ENCODE measurements at places on chromosomes 7 and 10.
A peak's percentile ranks its signal among the peaks of the same experiment; 100 is the strongest.

DNA sequence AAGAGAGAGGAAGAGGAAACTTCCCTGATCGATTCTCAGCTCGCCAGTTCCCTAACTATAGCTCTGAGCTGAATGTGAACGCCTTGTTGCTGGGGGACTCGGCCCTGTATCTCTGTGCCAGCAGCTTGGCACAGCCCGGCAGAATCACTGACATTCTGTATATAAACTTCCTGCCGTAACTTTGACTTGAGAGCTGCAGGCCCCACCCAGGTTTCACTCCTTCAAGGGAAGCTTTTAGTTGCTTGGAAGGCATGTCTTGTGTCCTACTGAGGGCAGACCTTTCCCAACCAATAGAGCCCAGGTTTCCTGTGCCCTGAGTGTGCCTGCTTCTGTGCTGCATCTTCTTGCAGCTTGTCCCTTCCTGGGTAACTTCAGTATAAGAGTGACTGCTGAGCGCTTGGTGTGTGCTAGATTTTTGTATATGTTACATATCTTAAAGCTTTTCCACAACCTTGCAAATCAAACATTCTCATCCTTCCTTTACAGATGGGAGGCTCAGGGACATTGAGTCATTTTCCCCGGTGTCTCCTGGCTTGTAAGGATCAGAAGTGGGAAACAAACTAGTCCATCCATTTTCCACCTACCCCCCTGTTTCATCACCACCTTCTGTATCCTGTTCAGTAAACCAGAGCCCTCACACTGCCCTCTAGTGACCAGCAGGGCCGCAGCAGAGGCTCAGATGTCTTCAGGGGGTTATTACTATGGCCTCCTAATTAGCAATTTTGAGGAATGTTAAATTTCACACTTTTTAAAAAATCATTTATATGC, 225.2 kb upstream of the PRSS58 start:
- H3K4me3 ChIP-seq, result no peak overlapping the region
- H3K4me1 ChIP-seq, result peaks cover 32% of the 10 kb centered on the region
- H3K27me3 ChIP-seq, result no peaks in the 10 kb centered on the region
- peak; percentile 80 for DNase-seq
- peak overlapping the region; percentile 63 for H3K27ac ChIP-seq

DNA sequence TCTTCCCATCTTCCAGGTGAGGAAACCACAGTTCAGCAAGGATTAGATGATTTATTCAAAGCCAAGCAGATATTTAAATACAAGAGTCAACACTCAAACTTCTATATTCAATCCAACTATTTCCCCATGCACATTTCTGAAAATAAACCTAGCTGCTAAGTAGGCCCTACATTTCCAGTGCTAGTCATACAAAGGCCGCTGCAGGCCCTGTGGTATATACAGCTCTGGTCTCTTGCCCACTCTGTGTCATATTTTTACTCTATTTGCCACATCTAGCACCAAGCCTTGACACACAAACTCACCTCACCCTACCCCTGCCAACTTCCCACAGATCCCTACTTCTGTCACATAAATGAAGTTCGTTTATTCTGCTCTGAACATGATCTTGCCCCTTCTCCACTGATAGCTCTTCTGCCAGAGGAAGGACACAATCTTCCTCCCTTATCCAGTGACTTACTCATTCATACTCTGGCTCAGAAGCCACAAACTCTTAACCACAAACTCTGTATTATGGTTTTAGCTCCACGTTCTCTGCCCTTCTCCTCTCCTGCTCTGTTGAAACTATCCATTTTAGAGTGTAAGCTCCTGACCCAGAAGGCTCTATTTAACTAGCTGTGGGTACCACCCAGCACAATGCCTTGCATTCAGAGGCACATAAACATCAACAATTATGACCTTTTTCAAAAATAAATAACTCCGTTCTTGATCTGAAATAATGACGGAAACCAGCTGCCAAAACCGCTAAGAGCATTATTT, 180.7 kb downstream of the CPEB3 start:
- DNase-seq, result no peak
- no peaks in the 10 kb centered on the region for H3K27me3 ChIP-seq
- no peak overlapping the region for H3K27ac ChIP-seq
- peaks cover 27% of the 10 kb centered on the region for H3K36me3 ChIP-seq
- no peaks in the 10 kb centered on the region for H3K4me1 ChIP-seq
- H3K4me3 ChIP-seq, result no peak overlapping the region

DNA sequence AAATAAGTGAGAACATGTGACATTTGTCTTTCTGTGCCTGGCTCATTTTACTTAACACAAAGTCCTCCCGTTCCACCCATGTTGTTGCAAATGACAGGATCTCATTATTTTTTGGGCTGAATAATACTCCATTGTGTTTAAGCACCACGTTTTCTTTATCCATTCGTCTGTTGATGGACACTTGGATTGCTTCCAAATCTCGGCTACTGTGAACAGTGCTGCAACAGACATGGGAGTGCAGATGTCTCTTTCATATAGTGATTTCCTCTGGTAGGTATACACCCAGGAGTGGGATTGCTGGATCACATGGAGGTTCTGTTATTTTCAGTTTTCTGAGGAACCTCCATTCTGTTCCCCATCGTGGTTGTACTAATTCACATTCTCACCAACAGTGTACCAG, 264.4 kb upstream of the GALNT17 start:
- DNase-seq, result no peak
- no peak overlapping the region for H3K27ac ChIP-seq
- H3K4me1 ChIP-seq, result no peaks in the 10 kb centered on the region
- no peaks in the 10 kb centered on the region for H3K36me3 ChIP-seq
- no peak overlapping the region for H3K4me3 ChIP-seq
- no peaks in the 10 kb centered on the region for H3K27me3 ChIP-seq

GRCh38 chr10:5534880-5535856, 10.4 kb downstream of the CALML3 start:
- no peaks in the 10 kb centered on the region for H3K36me3 ChIP-seq
- peak overlapping the region; percentile 29 for H3K27ac ChIP-seq
- no peak overlapping the region for H3K4me3 ChIP-seq
- H3K27me3 ChIP-seq, result no peaks in the 10 kb centered on the region
- peak; percentile 13 for DNase-seq
- H3K4me1 ChIP-seq, result no peaks in the 10 kb centered on the region

- H3K4me3 ChIP-seq, result no peak overlapping the region
- peaks cover 5% of the 10 kb centered on the region for H3K4me1 ChIP-seq
- H3K36me3 ChIP-seq, result no peaks in the 10 kb centered on the region
- no peaks in the 10 kb centered on the region for H3K27me3 ChIP-seq
Observed at GRCh38 chr7:916291-916941, 38.1 kb downstream of the ADAP1 start.

DNA sequence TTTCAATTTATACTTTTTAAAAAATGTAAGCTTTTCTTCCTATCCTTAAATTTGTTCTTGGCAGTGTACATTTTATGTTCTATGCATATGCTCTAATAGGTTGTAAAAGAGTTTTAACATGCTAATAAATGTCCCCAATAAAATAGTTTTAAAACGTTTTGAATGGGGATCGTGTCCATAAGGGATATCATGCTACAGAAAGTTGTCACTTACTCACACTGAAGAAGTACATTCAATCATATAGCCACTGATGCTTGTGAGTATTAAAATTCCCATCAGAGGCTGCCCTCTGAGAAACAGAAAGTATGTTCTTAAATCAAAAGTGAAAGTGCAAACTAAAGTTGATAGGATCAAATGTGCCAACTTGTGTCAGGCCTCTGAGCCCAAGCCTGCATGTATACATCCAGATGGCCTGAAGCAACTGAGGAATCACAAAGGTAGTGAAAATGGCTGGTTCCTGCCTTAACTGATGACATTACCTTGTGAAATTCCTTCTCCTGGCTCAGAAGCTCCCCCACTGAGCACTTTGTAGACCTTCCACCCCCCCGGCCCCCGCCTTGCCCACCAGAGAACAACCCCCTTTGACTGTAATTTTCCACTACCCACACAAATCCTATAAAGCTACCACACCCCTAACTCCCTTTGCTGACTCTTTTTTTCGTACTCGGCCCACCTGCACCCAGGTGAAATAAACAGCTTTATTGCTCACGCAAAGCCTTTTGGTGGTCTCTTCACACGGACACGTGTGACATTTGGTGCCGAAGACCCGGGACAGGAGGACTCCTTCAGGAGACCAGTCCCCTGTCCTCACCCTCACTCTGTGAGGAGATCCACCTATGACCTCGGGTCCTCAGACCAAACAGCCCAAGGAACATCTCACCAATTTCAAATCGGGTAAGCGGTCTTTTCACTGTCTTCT, 877 bp upstream of the NOD1 start:
- H3K36me3 ChIP-seq, result no peaks in the 10 kb centered on the region
- H3K4me1 ChIP-seq, result peaks cover 21% of the 10 kb centered on the region
- H3K27ac ChIP-seq, result peak overlapping the region; percentile 92
- H3K4me3 ChIP-seq, result peak overlapping the region; percentile 75

DNA sequence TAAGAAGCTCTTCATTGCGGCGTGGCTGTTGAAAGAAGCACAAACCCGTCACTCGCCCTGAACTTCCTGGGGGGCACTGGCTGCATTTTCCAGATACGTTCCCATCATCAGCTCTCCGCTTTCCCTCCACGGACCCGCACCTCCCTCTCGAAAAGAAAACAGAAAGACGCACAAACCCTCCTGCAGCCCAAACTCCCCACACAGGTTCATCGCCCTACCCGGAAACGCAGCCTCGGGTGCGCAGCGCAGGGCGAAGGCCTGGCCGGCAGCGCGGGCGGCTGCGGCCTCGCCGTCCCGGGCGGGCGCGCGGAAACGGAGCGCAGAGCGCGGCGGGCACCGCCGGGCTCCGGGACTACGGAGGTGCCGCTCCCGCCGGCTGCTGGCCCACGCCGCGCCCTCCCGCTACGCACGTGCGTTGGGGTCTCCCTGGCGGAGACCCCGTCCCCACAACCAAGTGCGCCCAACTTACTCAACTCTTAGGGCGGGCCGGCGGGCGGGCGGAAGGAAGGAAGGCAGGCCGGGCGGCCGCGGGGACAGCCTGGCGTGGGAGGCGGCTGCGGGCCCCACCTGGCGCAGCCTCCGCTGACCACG, 822 bp downstream of the ZNF800 start:
- DNase-seq, result peak; percentile 92
- peaks cover 39% of the 10 kb centered on the region for H3K36me3 ChIP-seq
- peaks cover 62% of the 10 kb centered on the region for H3K4me1 ChIP-seq
- peak overlapping the region; percentile 62 for H3K4me3 ChIP-seq
- peak overlapping the region; percentile 95 for H3K27ac ChIP-seq

GRCh38 chr10:118026936-118027335, 19.8 kb downstream of the RAB11FIP2 start:
- H3K36me3 ChIP-seq, result no peaks in the 10 kb centered on the region
- no peak for DNase-seq
- no peak overlapping the region for H3K4me3 ChIP-seq
- H3K27me3 ChIP-seq, result no peaks in the 10 kb centered on the region
- no peaks in the 10 kb centered on the region for H3K4me1 ChIP-seq

- no peaks in the 10 kb centered on the region for H3K27me3 ChIP-seq
- no peak overlapping the region for H3K27ac ChIP-seq
- no peaks in the 10 kb centered on the region for H3K36me3 ChIP-seq
- peaks cover 26% of the 10 kb centered on the region for H3K4me1 ChIP-seq
- H3K4me3 ChIP-seq, result peak overlapping the region; percentile 68
Observed at GRCh38 chr10:70381471-70382421, 679 bp downstream of the LRRC20 start.

- no peaks in the 10 kb centered on the region for H3K4me1 ChIP-seq
- no peak overlapping the region for H3K4me3 ChIP-seq
- H3K27ac ChIP-seq, result no peak overlapping the region
- no peaks in the 10 kb centered on the region for H3K27me3 ChIP-seq
Observed at GRCh38 chr10:106395041-106395749, 769.3 kb downstream of the SORCS1 start.

DNA sequence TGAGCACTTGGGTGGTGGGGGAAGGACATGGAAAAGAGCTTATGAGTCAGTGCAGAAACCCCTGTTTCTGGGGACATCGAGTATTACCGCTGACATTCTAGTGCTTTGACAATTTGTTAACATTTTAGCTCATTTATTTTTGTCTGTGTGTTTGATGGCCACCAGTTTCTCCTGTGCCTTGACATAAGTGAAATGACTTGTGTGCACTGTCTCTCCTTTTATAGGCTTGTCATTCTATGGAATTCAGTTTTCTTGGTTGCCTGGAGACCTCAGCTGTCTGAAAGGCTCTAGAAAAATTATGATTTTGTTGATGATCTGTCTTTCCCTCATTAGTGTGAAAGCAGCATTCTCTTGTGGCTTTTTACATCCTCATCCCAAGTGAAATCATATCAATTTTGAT, 190.0 kb upstream of the SMIM30 start:
- no peaks in the 10 kb centered on the region for H3K36me3 ChIP-seq
- no peak overlapping the region for H3K27ac ChIP-seq
- no peak overlapping the region for H3K4me3 ChIP-seq
- H3K4me1 ChIP-seq, result no peaks in the 10 kb centered on the region
- H3K27me3 ChIP-seq, result no peaks in the 10 kb centered on the region

GRCh38 chr7:30510124-30511075, 5.8 kb upstream of the GGCT start:
- H3K4me1 ChIP-seq, result peaks cover 14% of the 10 kb centered on the region
- no peak overlapping the region for H3K27ac ChIP-seq
- no peak overlapping the region for H3K4me3 ChIP-seq

- no peaks in the 10 kb centered on the region for H3K36me3 ChIP-seq
- no peak overlapping the region for H3K27ac ChIP-seq
- H3K27me3 ChIP-seq, result no peaks in the 10 kb centered on the region
- DNase-seq, result no peak
- H3K4me1 ChIP-seq, result peaks cover under 1% of the 10 kb centered on the region
Observed at GRCh38 chr7:37187179-37187578, 261.5 kb downstream of the ELMO1 start.

DNA sequence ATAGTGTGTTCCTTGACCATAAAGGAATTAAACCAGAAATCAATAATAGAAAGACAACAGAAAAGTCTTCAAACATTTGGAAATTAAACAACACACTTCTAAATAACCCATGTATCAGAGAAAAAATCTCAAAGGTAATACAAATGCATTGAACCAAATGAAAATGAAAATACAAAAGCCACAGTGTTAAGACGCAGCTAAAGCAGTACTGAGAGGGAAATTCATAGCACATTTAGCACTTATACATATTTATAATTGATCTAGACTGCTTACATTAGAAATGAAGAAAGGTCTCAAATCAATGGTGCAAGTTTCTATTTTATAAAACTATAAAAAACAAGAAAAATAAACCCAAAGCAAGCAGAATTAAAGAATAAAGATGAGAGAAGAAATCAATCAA, 306.1 kb downstream of the ADARB2 start:
- H3K36me3 ChIP-seq, result no peaks in the 10 kb centered on the region
- peaks cover 6% of the 10 kb centered on the region for H3K27me3 ChIP-seq
- DNase-seq, result no peak
- no peaks in the 10 kb centered on the region for H3K4me1 ChIP-seq
- H3K4me3 ChIP-seq, result no peak overlapping the region
